ENCODE measurements at places on chromosomes 2 and 18.

- DNase-seq: no peak
Measured at GRCh38 chr18:5890331-5891183, 4.8 kb downstream of the TMEM200C start.

GRCh38 chr2:236849508-236849907 lies 236.2 kb upstream of the COPS8 start:
- DNase-seq: no peak

DNA sequence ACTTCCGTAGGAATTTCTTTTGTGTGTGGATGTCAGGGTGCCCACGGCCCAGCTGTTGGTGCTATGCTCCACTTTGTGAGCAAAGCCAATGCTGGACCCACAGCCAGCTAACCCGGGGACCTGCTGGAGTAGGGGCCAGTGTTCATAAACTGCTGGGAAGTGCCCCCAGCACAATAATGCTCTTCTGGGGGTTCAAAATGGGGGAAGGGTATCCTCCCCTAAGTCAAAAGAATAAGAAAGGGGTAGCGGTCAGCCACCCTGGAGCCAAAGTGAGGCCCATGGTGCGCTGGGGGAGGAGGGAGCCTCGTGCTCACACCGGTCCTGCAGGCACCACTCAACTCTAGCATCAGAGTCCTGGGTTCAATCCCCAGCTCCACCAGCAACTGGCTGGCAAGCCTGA lies 115.8 kb upstream of the NPAS2 start:
- DNase-seq: no peak

GRCh38 chr2:201580486-201580885 lies 62.8 kb downstream of the TMEM237 start:
- DNase-seq: no peak

GRCh38 chr2:69083235-69083748 lies 70.3 kb downstream of the ANTXR1 start:
- no peak for DNase-seq

DNA sequence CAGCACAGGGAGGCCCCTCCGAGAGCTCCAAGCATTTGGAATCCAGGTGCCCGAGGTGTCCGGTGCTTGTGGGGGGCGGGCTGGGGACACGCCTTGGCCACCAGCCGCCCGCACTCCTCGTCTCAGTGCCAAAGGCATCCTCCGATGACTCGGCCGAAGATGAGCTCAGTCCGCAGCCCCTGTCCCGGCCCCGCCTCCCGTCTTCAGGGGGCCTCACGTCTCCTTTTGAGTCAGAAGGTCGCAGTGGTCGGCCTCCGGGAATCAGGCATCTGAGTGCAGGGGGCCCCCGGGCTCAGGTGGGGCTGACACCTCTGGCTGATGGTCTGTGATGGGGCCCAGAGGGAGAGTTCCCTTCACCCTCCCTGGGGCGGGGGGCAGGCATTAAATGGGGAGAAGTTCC lies 74.8 kb downstream of the NFATC1 start:
- DNase-seq: no peak

DNA sequence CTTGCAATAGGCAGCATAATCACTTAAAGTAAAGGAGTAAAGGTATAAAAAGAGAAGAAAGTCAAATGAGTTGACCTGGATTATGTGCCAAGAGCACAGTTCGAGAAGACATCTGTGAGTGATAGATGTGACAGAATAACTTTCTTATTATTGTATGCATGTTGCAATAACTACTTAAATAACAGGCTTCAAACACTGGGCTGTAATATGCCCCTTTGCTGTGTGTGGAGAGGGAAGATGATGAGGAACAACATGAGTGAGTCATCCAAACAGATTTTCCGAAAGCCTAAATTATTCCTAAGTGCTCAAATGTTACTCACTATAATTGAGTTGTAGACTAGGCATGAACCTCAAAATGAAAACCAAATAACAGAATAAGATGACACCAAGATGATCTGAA lies 328.1 kb downstream of the EXOC6B start:
- DNase-seq: no peak

DNA sequence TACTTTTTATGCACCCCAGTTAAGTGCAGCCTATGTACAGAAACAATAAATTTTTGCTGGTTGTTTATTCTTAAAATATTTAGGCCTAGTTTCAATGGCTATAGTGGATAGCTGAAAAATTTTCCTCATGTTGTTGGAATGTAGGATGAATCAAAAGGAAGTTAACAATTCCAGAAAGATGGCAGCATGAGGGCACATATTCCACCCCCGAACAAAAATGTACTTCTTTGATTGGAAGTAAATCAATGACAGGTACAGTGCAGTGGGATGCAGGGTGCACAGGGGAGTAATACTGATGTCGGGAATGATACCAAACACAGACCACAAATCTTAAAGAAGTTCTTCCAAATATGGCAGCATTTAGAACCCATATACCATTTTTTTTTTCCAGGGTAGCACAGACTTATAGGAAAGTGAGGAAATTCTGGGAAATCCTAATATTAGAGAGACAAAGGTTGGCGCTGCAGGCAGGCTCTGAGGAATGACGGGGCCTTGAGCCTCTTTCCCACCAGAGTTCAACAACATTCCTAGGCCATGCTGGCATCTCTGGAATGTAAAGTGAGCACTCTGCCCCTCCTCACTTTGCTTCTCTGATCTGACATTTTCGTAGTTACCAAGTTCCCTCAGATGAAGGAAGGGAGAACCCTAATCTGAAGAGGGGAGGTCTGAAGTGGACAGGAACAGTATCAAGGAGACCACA lies 36.6 kb upstream of the IKZF2 start:
- no peak for DNase-seq

- no peak for DNase-seq
Measured at GRCh38 chr18:3931013-3931315, 481.0 kb downstream of the TGIF1 start.

DNA sequence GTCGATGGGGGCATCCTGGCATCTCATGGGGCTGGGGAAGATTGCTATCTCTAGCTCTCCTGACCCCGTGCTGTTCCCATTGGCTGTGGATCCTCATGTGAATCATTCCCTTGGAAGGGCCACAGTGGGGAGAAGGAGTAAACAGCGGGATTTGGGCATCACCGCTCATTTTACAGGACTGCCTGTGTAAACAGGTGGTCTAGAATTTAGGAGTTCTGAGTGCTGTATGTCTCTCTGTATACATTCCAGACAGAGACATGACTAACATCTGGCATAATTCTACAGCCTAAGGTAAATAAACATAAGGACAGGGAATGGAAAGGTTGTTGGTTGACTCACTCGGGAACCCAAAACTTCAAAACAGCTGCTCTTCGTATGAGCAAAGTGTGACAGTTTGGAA lies 92.7 kb downstream of the COPS8 start:
- no peak for DNase-seq

GRCh38 chr2:238638982-238639628 lies 208.8 kb upstream of the TWIST2 start:
- DNase-seq: no peak

DNA sequence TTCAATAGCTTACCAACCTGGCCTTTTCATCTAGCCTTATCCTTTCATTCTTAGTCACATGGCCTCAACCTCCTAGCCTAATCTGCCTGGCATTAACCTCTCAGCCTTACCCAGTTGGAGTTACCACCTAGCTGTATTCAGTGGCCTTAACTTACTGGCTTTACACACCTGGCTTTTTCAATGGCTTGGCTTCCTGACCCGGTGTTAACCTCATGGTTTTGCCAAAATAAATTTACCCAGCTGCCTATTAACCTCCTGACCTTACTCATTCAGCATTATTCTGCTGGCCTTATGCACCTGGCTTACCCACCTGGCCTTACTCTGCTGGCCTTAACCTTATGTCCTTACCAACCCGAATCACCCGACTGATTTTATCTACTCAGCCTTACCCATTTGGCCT lies 135.5 kb upstream of the ZSWIM2 start:
- no peak for DNase-seq

DNA sequence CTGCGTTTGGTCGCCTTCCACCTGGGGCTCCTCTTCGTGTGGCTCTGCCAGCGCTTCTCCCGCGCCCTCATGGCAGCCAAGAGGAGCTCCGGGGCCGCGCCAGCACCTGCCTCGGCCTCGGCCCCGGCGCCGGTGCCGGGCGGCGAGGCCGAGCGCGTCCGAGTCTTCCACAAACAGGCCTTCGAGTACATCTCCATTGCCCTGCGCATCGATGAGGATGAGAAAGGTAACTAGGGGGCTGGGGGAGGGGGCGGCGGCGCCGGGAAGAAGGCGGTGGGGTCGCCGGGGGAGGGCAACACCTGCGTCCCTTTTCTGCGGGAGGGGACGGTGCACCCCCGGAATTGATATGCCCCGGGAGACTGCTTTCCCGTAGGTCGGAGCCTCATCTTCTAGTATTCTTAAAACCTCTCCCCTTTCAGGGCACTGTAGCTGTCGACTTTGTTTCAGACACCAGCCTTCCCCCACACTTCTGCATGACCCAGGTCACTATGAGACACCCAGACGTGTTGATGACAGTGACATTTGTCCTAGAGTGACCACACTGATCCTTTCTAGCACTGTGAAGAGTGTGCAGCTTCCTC lies 755 bp downstream of the SPAST start:
- no peak for DNase-seq

GRCh38 chr2:222736301-222736700 lies 64.8 kb downstream of the MOGAT1 start:
- DNase-seq: no peak

GRCh38 chr2:160324161-160324800 lies 124.2 kb upstream of the ITGB6 start:
- no peak for DNase-seq

DNA sequence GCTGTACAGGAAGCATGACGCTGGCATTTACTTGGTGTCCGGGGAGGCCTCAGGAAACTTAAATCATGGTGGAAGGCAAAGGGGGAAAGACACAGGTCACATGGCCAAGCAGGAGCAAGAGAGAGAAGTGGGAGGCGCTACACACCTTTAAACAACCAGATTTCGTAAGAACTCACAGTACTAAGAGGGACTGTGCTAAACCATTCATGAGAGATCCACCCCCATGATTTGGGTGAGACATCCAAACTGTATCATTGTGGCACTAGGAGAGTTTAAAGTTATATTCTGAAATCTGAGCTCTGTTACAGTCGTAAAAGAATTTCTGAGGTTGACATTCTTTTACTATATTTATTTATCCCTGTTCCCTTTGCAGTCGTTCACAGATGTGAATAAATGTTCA lies 116.6 kb downstream of the ICA1L start:
- DNase-seq: no peak

GRCh38 chr2:123101434-123101833 lies 923.7 kb upstream of the CNTNAP5 start:
- DNase-seq: no peak

GRCh38 chr2:114518738-114519137 lies 76.3 kb downstream of the DPP10 start:
- DNase-seq: no peak

DNA sequence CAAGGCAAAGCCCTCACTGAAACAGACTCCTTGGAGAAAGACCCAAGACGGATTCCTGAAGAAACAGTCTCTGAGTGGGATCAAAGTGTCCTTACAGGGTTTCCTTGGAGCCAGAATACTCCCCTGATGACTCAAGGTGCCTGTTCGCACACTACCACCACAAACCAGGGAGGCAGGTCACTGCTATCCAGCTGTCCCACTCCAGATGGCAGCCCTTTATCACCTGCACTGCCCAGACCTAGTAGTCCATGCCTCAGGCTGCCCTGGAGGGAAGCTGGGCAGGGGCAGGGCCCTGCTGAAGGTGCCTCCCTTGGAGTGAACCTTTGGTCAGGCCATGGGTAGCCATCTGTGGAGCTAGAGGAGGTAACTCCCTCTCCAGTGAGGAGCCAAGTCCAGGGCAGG lies 34.1 kb downstream of the TRABD2A start:
- no peak for DNase-seq

DNA sequence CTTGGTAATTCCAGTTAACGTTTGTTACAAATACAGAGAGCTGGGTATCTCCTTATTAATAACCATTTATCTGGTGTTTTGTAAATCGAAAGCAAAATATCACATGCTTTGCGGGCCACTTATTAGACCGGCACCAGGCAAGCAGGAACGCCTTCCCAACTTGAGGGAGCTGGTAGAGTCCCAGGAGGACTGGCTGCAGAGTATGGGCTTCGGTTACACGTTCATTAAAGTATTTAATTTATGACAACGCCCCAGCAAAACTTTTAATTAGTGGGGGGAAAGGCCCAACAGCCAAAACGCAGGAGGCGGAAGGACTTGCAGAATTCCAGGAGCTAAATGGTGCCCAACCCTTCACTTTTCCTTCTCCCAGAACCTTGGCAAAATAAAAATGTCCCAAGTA lies 3.7 kb downstream of the SMAD7 start:
- DNase-seq: no peak

DNA sequence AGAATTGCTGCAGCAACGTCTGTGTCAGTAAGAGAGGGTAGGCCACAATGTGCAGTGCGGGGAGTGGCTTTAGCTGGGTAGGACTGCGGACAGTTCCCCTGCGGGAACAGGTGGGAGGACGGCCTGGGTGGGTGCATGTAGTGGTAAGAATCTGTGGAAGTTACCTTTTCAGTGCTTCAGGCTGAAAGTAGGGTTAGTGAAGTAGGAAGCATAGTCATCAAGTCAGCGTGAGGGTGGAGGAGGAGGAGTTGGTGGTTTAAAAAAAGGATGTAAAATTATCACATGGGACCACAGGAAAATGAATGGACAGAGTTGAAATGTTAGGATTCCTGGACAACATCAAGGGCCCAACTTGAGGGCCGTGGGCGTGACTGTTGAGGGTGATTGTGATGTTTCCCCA lies 13.2 kb downstream of the CEP192 start:
- DNase-seq: no peak

- DNase-seq: no peak
Measured at GRCh38 chr2:10495311-10495987, 47.3 kb upstream of the ODC1 start.

- DNase-seq: no peak
Measured at GRCh38 chr2:120305296-120305695, 40.6 kb upstream of the INHBB start.

DNA sequence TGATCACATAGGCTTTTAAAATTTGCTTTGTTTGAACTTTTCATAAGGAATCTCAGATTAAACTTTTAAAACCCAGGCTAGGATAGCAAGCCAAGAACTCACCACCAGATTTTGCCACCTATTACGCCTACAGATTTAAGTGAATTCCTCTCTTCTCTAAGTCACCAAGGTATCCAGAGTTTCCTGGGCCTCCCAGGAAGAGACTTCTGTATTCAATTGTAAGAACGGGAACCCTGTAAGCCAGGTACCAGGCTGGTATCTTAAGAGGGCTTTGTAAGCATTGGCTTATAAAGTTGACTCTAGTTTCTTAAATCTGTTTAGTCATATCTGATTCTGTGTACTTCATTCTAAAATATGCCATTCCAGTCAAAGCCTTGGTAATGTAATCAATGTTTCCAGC lies 285.1 kb downstream of the MBD5 start:
- DNase-seq: no peak

DNA sequence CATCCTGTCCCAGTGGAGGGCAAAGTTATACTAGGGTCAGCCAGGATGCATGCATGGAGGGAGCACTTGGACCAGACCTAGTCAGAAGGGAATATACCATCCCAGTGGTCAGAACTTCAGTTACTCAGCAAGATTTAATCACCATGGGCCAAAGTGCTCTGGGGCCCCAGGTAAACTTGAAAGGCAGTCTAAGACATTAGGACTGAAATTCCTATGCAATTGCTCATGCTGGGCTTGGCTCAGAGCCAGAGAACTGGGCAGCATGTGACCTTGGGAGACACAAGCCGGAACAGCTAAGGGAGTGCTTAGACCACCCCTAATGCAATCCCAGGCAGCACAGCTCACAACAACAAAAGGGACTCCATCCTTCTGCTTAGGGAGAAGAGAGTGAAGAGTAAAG lies 401.3 kb downstream of the KCNJ3 start:
- no peak for DNase-seq

GRCh38 chr2:118325321-118325955 lies 237.2 kb downstream of the INSIG2 start:
- DNase-seq: no peak
